ENCODE measurements at places on chromosomes 12 and 14. TPM values are rescaled to one million over a fixed set of nuclear protein-coding genes. Genes with fewer than 3 reads are reported as not detected.

The TCL1A gene
- total RNA-seq: not detected

The CDKL1 gene
- 3.0 TPM for total RNA-seq

The PRH2 gene
- 1.0 TPM for total RNA-seq

The KLRK1 gene
- 0.40 TPM for total RNA-seq

The ADAMTS20 gene
- total RNA-seq: 0.17 TPM

The PTPRB gene
- total RNA-seq: 0.40 TPM

The IL31 gene
- not detected for total RNA-seq

The SPTB gene
- not detected for total RNA-seq

The EML5 gene
- 0.17 TPM for total RNA-seq

The IFI27L1 gene
- 21.0 TPM for total RNA-seq

The LBHD2 gene
- total RNA-seq: not detected

The RASAL1 gene
- total RNA-seq: not detected

The CDCA4 gene
- total RNA-seq: 63.1 TPM

The KERA gene
- not detected for total RNA-seq

The RNASE2 gene
- total RNA-seq: not detected

The KLRC1 gene
- not detected for total RNA-seq

The NUAK1 gene
- 6.0 TPM for total RNA-seq

The RNASE4 gene
- total RNA-seq: 5.4 TPM

The WSCD2 gene
- not detected for total RNA-seq

The CLEC14A gene
- total RNA-seq: not detected

The CCDC196 gene
- total RNA-seq: not detected

The ACOT6 gene
- not detected for total RNA-seq

The CRACR2A gene
- total RNA-seq: 6.7 TPM

Data from LHCN-M2 (cell line).